ENCODE measurements at places on chromosomes 16 and 17.

DNA sequence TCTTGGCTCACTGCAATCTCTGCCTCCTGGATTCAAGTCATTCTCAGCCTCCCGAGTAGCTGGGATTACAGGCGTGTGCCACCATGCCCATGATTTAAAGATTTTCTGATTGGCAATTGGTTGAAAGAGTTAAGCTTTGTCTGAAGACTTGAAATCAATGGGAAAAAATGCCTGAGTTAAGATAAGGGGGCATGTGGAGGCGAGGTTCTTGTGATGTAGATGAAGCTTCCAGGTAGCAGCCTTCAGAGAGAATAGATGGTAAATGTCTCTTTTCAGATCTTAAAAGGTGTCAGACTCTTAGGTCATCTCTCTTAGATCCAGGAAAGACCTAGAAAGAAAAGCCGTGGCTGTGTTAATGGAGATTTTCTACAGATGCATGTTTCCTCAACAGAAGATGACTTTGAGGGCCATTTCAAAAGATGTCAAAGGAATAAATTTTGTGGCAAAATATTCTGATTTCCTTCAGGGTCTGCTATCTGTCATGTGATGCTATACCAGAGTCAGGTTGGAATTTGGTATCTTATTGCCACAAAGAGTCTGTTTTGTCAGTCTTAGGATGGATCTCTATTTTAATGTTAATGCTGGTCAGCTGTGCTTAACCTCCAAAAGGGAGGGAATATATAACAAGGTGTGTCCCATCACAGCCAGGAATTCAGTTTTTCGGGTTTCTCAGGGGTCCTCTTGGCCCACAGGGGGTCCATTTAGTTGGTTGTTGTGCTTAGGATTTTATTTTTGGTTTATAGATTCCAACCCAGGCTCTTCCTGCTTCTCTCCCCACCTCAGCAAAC, 58.3 kb upstream of the AKTIP start:
- no peak for DNase-seq

DNA sequence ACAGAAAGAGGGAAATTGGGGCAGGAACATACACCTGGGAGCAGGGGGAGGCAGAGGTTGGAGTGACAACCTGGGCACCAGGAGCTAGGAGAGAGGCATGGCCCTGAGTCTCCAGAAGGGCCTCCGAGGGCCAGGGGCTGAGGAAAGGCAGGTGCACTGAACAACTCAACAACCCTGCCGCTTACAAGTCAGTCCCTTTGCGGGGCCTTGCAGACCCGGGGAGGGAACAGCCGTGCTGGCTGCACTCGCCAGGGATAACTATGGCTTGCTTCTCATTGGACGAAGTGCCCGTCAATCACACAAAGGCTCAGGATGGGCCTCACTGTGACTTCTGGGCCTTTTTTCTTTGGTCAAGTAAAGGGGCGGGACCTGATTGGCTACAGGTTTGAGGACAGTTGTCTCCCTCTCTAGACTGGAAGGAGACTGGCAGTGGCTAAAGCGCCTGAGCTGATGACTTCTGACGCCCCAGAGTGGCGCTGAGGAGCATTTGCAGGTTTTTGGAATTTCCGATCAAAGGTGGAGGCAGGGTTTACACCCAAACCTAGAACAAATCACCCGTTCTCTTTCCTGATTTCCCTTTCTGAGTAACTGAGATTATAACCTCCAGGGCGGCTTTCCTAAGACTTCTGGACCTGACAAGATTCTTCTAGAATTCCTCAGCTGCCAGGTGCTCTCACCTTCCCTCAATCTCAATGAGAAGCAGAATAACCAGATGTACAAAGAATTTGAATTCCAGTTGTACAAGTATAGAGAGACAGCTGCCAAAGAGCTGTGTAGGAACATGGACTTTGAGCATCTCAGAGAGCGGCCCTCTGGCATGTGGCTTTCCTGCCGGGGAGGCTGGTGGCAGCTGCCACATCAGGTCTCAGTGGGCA, 27.6 kb upstream of the ST6GALNAC2 start:
- no peak for DNase-seq

DNA sequence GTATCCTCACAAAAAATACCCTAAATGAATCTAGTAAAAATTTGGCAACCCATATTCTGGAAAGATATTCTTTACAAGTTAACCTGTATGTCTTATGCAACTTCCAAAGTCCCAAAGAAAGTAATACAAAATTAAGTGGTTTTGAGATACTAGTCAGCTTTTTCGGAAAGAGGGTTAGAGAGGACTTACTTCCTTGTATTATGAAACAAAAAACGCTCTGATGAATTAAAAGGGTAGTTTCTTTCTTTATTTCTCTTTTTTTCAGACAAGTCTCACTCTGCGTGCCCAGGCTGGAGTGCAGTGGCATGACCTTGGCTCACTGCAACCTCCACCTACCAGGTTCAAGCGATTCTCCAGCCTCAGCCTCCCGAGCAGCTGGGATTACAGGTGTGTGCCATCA, 51.6 kb downstream of the KANSL1 start:
- no peak for DNase-seq

DNA sequence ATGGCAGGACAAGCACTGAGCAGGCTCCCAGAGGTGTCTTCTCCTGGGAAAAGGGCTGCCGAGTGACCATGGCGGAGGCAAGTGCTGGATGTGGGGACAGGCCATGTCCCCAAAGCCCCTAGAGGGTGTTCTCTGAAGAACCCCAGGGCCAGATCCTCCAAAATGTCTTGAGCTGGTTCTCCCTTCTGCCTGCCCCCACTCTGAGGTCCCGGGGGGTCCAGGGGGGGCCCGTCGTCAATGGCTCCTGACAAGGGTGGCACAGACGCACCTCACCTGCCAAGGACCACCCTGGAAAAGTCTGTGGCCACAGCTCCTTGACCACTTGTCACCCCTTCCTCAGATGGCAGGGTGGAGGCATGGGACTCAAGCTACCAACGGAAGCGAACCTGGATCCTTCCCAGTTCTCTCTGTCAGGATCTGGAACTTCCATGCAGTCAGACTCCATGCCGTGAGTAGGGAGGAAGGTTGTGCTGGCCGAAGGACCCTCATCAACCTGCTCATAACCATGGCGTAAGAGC, 2.3 kb upstream of the MYO1C start:
- DNase-seq: no peak

DNA sequence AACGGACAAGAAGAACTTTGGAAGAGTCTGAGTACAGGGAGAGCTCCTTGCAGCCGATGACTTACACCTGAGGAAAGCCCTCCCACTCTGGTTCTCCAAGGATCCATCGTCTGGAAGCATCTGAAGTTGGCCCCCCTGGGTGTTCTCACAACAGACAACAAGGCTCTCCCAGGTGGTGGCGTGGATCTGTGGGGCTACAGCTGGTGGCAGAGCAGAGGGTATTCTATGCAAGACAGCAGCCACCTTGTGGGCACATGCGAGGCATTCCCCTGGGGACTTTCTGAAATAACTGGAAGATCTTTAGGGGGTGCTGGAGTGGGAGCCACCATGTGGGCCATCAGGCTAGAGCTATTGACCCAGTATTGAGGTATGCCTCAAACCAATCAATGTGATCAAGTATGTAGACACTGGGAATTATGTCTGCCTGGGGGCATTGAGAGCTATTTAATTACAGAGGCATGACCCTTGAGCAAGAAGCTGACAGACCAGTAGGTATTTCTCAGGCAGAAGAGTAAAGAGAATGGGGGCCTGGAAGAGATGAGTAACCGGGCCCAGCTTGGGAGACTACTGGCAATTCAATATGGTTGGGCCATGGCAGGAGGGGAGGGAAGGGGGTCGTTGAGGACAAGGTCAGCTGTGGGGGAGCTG, 6.9 kb upstream of the KRT19 start:
- no peak for DNase-seq

DNA sequence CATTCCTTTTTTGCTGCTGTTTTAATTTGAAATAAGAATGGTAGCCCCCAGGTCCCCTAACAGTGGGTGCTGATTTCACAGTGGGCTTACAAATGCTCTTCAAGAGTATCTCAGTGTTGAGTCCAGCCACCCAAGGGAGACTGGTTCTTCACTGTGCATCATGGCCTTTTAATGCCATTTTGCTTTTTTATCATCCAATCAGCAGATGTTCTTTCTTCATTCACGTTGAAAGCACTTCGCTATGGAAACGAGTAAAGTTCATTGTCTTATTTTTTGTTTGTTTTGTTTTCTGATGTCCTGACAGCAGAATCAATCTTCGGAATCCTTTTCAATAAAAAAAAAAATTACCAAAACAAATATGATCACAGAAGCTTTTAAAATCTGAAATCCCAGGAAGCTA, 429.0 kb downstream of the MAF start:
- DNase-seq: no peak

- DNase-seq: no peak
These were observed 41.1 kb downstream of the TMEM132E start for GRCh38 chr17:34620458-34620857.

GRCh38 chr16:56547120-56547948, 17.5 kb upstream of the MT4 start:
- no peak for DNase-seq

- no peak for DNase-seq
These were observed 12.5 kb downstream of the POLR2A start for GRCh38 chr17:7496470-7497183.

DNA sequence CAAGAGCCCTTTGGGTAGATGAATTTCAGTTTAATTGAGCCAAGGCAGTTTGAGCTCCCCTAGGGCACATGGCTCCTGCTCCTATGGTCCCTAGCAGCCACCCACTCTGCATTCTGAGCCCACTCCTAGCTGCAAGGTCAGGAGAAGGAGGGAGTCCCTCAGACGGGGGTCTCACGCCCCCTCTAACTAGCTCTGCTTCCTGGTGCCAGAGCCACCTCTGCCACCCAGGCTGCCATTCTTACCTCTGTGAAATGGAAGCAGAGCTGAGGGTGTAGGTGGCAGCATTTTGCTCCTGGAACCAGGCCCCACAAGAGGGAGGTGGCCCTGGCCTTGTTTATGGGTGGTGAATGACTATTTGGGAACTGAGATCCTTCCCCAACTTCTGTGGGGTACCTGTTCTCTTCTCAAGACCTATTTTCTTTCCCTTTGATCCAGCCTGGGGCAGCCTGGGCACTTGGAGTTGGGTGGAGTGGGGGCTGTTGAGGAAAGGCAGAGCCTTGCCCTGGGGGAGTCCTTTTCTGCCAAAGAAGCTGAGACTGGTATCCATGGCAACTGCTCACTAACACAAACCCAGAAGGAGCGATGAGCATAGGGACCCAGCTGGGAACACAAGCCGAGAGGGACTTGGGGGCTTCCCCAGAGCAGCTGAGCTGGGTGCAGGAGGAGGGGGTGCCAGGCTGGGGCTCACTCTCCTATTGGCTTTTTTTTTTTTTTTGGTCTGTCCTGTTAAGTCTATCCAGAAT, 4.8 kb downstream of the SPNS2 start:
- no peak for DNase-seq

DNA sequence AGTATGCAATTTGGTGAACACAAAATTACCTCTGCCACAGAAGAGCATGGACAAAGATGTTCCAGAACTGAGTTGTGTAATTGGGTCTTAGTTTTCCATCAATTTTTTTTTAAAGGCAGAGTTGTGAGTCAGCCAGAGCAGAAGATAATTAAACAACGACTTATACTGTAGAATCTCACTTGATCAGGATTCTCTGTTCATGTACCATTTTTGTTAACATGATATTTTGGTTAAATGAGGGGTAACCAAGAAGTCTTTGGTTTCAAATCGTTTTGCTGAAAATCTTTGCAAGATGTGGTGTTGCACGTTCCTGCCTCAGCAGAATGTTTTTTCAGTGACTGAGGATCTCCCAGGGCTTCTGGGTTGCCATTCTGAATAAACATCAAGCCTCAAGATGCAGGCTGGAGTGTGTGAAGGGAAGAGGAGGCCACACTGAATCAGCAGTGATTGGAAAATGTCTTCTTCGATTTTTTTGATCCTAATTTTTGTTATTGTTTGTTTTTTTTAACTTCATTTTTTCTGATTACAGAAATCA, 232.6 kb upstream of the IRX3 start:
- no peak for DNase-seq

DNA sequence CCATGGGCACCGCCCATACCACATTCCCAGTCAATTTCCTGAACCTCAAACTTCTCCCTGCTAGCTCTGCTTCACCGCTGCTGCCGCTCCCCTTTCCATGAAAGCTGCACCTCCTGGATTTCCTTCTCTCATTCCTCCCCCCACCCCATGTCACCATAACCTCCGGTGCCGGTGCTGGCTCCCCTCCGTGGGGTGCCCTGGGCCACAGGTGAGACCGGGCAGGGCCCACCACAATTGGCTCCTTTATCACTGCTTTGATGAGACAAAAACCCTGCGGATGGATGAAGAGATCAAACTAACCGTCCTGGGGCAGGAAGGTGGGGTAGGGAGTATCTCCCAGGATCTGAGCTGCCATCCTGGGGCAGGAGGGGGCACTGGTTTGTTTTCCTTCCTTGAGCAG, 111.3 kb upstream of the LHX1 start:
- no peak for DNase-seq

DNA sequence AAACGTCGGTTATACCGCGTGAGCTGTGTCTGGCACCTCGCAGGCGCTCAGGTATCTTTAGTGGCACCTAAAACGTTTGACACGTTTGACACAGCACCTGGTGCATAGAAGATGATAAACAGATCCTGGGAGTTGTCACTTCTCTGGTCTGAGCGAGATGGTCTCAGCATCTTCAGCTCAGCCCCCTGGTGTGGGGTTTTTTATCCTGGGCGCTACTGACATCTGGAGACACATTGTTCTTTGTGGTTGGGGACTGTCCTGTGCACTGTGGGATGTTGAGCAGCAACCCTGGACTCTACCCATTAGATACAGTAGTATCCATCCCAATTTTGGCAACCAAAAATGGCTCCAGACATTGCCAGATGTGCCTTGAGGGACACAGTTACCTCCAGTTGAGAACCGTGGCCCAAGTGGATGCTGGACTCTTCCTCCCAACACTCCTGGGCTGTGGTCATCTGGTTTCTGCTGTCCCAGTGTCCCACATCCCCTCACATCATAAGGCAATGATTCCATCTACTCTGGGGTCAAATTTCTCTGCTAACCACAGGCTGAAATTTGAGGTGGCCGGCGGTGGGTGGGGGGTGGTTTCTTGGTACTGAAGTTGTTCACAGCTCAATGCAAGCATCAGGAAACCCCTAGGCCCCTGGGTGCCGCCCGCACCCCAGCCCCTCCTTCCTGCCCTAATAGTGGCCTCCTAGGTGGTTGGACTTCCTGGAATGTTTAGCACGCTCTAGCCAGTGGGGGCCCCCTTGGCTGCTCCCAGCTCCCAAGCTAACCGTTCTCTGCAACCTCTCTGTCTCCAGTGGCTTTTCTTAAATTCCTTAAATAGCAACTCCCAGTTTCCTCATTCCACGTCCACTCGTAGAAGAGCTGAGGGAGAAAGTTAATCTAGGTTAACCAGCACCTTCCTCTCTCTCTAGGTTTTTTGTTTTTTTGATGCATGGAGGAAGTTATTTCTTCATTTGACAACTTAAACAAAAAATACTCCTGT, 124.8 kb downstream of the ABCC1 start:
- no peak for DNase-seq

GRCh38 chr16:8831871-8832716, 34.5 kb downstream of the PMM2 start:
- DNase-seq: no peak

GRCh38 chr17:5583426-5584382, 605 bp downstream of the NLRP1 start:
- DNase-seq: peak; percentile 41

DNA sequence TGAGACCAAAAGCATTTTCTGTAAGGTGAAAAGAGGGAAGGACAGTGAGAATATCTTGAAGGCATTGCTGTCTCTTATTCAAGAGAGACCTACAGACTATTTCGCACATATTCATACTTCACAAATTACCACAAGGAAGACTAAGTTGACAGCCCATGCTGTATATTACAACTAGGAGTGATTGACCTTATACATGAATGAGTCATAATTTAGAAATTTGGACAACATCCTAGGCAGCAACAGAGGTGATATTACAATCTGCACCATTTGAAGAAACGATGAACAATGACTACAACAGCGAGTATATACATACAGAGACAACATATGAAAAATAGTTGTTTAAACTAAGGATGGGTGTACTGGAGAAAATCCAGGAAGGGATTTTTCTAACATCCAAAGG, 971.7 kb downstream of the CDH11 start:
- DNase-seq: no peak

Data from activated T-cell treated with anti-CD3 and anti-CD28 coated beads, Interleukin-2, amount 50 U/mL, for 48 hours (primary cell).